ENCODE measurements at places on chromosomes 6 and 20.

GRCh38 chr6:169239181-169239580, 14.5 kb downstream of the THBS2 start:
- DNase-seq, result no peak

GRCh38 chr20:50514750-50515149, 4.6 kb downstream of the PTPN1 start:
- no peak for DNase-seq

- no peak for DNase-seq
These were observed 69.1 kb upstream of the SAMHD1 start for GRCh38 chr20:37020636-37021035.

- DNase-seq, result peak; percentile 90
These were observed 58.7 kb downstream of the AGPAT4 start for GRCh38 chr6:161215193-161215592.

- no peak for DNase-seq
These were observed 38.7 kb downstream of the KAT14 start for GRCh38 chr20:18176318-18176785.

DNA sequence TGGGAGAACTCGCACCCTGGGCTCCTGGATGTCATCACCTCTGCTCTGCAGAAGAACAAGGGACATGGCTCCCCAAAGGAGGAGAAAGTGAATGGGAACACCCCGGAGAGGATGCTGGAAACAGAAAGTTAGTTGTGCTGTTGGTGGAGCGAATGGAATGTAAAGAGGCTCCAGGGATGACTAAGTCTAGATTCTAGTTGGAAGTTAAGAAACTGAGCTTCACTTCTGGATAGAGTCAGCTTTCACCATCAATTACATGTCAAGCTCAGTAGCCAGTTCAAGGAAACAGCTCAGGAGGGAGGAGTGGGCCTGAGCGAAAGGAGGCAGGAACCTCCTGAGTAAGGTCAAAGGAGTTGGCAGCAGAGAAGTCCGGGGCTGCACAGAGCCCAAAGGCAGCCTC, 132.1 kb upstream of the ARID1B start:
- DNase-seq, result no peak

DNA sequence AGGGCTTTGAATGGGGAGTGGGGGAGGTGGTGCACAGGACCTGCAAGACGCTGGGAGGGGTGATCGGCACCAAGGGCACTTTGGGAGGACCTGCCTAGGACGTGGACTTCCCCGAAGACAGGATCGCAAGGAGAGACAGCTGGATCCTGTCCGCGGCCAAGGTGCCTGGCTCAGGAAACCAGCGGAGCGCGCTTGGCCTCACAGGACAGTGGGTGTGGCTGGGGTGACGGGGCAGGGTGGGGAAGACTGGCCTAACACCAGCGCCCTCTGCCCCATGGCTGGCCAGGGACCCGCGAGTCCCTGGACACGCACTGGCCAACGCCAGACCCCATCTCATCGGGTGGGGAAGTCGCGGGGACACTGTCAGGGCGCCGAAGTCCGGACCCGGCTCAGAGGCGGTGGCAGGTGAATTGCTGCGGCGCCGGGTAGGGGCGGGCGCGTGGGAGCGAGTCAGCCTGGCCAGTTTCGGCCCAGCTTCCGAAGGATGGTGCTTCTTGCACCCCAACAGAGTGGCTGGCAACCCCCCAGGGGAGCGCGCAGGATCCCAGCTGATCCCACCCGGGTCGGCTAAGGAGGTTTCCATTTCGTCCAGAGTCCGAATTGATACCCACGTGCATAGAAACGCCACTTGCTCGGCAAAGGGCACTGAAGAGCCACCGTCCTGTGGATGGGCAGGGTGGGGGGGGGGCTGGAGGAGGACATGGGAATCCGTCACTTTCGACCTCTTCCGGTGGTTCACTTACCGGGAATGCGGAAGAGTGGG, 785 bp upstream of the THBD start:
- peak; percentile 46 for DNase-seq

DNA sequence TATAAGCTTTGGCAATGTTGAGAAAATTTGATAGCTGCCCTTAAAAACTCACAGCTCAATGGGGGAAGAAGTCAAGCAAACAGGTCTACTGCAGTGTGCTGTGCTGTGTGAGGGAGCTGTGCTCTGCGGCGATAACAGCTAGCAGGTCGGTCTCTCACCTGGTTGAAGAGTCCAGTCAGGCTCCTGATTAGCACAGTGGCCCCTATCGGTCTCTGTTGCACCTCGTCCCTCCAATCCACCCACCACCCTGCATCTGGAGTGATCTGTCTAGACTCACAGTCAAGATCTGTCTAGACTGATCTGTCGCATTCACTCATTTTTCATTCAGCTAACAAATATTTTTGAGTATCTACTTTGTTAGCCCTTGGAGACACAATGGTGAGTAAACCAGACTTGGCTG, 94.1 kb downstream of the MAP3K7 start:
- no peak for DNase-seq

GRCh38 chr20:53826597-53827291, 233.1 kb upstream of the ZNF217 start:
- DNase-seq, result peak; percentile 86

GRCh38 chr6:24766680-24767462, 7.9 kb upstream of the GMNN start:
- peak; percentile 28 for DNase-seq

- peak; percentile 75 for DNase-seq
These were observed 15.3 kb upstream of the MMP9 start for GRCh38 chr20:45993197-45993951.

DNA sequence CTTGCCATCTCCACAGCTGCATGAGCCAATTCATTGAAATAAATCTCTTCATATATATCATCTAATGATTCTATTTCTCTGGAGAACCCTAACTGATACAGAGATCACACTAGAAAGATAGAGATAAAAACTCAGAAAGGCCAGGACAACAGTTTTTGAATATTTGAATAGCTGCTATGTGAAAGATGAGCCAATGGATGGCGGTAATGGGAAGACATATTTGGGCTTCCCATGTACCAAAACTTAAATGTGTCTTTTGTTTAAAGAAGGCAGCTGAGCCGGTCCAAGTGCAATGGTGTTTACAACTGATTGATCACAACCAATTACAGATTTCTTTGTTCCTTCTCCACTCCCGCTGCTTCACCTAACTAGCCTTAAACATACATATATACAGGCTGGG, 35.1 kb downstream of the SGK1 start:
- DNase-seq, result no peak

DNA sequence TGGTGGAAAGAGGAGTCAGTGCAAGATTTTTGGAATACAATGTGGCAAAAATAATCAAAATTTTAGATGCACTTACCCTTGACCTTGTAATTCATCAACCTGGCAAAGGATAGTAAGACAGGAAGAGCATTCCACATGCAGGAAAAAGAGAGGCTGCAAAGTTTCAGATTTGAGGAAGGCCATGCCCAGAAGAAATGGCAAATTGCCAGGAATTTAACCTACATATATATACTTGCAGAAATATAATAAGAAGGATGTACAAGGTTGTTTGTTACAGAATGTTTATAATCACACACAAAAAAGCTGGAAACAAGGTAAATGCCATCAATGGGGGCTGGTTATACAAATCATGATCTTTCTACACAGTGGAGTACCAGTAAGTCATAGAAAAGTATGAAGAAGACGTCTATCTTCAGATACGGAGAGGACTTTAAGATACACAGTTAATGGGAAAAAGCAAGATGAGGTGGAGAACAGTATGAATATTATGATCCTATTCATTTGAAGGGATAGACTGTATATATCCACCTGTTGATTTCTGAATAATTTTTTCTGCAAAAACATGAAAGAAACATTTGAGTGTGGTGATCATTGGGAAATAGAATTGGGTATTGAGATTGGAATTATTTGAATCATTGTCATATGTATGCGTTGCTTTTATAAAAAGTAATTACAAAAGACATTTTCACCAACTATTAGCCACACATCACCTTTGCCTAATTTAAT, 253.8 kb downstream of the TBC1D7 start:
- DNase-seq, result no peak

DNA sequence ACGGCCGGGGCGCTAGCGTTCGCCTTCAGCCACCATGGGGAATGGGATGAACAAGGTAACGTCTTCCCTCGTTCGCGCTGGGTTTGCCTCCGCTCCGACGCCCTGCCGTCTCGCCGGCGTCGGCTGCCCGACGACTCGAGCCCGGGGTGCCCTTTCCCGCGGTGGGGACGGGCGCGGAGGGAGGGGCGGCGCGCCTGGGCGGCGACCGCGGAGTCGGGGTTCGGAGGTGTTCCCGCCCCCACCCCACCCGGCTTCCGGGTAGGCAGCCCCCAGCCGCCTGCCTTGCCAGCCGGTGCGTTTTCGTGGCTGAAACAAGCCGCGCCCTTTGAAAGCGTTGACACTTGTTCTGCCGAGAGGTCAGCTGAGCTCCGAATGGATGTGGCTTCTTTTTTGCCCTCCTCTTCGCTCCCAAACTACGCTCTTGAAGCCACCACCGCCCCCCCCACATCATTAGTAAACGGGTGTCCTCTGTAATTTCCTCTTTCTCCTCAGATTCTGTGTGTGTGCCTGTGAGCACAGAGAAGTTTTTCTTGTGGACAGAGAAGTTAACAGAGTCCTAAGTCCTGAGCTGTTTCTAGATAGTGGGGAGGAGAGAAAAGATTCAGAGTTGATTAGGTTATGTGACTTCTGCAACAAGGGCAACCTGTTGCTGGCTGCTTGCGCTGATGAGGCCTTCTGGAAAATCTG, 362 bp downstream of the DUSP22 start:
- peak; percentile 93 for DNase-seq

- peak; percentile 46 for DNase-seq
These were observed 138.6 kb downstream of the DLL1 start for GRCh38 chr6:170152124-170152926.

GRCh38 chr20:9594284-9594875, 80.0 kb downstream of the LAMP5 start:
- no peak for DNase-seq

DNA sequence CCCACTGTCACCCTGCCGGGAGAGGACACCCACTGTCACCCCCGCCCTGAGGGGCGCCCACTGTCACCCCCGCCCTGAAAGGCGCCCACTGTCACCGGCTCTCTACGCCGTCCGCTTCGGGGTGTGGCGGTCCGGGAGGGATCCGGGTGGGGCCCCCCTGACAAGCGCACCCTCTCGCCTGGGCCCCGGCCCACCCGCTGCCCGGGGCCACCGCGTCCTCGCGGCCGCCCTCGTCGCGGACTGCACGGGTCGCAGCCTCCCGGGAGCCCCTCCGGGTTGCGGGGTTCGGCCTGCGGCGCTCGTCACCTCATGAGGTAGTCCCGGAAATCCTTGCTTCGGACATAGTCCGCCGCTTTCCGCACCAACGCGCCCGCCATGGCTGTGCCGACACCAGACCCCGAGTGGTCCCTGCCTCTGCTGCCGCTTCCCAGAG, 224 bp downstream of the MPC1 start:
- no peak for DNase-seq

- no peak for DNase-seq
These were observed 285.2 kb downstream of the UST start for GRCh38 chr6:149031859-149032598.

- DNase-seq, result no peak
These were observed 46.9 kb upstream of the MAPK13 start for GRCh38 chr6:36083446-36083845.

DNA sequence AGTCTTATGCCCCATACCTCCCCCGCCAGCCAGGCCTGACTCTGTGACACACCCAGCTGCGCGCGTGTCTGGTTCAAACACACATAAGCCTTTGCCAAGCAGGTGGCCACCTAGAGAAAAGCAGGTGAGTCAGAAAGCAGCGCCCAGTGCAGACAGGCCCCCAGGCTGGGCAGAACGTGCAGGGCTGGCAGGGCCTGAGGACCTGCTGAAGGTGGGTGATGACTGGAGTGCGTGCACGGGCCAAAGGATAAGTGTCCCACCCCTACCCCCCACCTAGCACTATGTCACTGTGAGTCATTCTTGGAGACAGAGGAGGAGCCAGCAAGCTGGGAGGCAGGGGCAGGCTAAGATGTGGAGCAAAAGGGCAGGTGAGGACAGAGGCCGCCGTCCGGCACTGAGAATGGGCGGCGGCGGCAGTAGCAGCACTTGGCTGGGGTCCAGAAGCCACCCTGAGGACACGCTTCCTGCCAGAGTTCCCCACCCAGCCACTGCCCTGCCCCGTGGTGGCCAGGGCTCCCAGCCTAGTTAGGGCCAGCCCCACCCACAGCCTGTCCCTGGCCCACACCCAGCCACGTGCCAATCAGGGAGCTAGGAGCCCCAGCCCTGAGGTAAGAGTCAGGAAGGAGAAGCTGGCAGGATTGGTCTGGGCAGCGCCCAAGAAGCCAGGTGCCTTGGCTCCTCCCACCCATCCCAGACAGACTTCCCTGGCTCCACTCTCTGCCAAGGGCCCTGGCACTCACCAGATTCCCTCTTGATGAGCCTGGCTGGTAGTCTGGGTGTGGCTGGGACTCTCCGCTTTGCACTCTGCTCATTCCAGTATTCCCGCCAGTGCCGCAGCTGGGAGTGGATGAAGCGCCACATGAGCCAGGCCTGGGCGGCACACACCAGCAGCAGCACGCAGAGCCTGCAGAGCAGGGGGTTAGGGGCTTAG, 72.7 kb downstream of the TRAM2 start:
- DNase-seq, result peak; percentile 40

GRCh38 chr6:2275892-2276242, 30.5 kb upstream of the GMDS start:
- DNase-seq, result no peak

DNA sequence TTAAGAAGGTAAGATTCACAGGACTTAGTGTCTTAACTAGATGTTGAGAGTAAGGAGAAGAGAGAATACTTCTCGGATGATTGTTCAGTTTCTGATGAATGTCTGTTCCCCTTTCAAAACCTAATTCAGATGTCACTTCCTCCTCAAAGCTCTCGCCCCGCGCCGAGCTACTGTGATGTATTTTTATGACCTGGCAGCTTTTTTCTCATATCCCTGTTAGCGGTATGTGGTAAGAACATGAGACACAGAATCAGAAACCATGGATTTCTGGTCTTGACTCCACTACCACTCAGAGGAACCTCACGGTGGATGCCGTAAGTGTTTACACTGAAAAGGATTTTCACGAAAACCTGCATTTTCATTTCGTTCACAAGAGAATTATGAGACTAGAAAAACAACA, 48.4 kb downstream of the CEP43 start:
- DNase-seq, result peak; percentile 73

Measured in inflammatory macrophage (primary cell).